ENCODE measurements at places on chromosomes 13 and 19.

GRCh38 chr13:42758515-42758914 lies 22.9 kb upstream of the FAM216B start:
- no peak for DNase-seq

GRCh38 chr13:110280231-110280813 lies 26.6 kb downstream of the COL4A1 start:
- no peak for DNase-seq

DNA sequence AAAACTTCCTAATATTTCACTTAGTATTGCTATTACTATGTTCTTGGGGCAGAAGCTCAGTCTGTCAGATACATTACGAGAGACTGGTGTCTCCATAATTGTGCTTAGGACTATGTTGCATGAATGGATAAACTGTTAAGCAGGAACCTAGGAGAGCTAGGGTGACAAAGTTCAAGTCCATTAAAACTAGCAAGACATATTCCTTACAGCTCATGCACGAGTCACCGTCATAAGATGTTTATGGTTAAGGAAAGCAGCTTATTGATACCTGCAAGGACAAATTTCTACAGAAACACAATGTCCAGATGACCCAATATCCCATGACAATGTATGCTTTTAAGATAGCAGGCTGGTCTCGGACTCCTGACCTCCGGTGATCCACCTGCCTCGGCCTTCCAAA lies 5.7 kb upstream of the ZNF813 start:
- DNase-seq: no peak

- no peak for DNase-seq
Measured at GRCh38 chr13:69410761-69411160, 696.9 kb upstream of the ATXN8OS start.

DNA sequence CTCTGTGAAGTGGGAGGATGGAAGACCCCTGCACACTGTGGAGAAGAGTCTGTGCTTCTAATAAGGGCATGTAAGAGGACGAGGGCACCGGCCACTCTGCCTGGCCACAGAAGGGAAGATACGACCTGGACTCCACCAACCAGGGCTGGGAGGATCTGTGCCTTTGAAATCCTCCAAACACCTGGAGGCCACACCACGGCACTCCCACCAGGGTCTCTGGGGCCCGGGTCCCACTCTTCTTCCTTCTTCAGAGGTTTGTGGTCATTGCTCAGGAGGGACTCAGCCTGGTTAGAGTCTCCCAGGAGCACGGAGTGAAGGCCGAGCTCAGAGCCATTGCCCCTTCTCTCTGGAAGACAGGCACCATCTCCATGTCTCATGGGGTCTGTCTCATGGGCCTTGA lies 42.0 kb downstream of the RAB20 start:
- DNase-seq: no peak

GRCh38 chr13:40790154-40790616 lies 774 bp downstream of the SLC25A15 start:
- no peak for DNase-seq

DNA sequence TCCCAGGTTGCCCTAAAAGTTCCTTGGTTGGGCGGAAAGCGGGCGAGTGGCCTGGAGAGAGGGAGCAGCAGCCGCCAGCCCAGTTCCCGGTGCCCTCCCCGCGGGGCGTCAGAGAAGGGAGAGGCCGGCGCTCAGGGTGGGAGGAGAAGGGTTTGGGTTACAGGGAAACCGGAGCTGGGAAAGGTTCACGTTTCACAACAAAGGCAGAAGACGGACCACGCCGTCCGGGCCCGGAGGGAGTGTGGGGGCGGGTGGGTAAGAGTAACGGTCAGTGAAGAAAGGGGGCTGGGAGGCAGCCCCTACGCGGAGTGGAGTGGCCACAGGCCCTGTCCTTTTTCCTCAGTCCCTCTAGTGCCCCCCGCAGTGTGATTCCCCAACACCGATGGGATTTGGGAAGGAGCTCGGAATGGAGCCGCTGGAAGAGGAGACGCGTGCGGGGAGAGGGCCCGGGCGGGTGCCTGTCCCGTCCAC lies 1.6 kb downstream of the SIX5 start:
- DNase-seq: no peak

GRCh38 chr19:33872445-33873320 lies 76.0 kb downstream of the KCTD15 start:
- no peak for DNase-seq

DNA sequence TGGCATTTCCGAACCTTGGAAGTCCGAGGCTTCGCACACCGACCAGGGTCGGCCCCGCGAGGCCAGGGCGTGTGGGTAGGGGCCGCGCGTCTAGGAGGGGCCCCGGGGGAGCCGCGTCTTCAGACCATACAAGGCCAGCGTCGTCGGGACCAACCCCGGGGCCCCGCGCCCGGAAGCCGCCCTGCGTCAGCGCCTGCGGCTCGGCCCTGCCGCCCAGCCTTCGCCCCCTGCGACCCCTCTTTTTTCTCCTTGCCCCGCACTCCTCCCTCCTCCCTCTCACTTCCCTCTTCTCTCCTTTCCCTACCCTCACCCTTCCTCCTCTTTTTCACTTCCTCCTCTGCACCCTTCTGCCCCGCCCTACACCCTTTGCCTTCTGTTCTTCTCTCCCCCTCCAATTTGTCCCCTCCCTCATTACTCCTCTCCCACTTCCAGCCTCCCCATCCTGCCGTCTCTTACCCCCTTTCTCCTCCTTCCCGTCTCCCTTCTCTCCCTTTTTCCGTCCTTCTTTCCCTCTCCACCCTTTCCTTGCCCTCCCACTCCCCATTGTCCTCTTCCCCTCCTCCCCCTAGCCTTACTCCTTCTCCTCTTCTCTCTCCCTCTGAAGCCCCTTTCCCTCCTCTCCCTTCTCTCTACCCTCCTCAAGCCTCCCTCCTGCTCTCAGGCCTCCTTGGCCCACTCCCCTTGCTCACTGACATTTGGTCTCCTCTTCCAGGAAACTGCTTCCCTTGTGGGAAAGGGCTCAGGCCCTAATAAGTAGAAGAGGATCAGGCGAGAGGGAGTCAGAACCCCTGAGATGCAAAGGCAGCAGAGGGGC lies 2.2 kb upstream of the PLEKHG2 start:
- no peak for DNase-seq

GRCh38 chr19:48069435-48069834 lies 25.6 kb upstream of the CABP5 start:
- DNase-seq: no peak

- DNase-seq: no peak
Measured at GRCh38 chr13:110306960-110307766, at the start of the genes COL4A1 and COL4A2. Gene COL4A1 (minus strand): TSS chr13:110307157. CDS start chr13:110307027, 130 bp downstream. Gene COL4A2 (plus strand): TSS chr13:110307284. CDS start chr13:110307904, 620 bp downstream.

DNA sequence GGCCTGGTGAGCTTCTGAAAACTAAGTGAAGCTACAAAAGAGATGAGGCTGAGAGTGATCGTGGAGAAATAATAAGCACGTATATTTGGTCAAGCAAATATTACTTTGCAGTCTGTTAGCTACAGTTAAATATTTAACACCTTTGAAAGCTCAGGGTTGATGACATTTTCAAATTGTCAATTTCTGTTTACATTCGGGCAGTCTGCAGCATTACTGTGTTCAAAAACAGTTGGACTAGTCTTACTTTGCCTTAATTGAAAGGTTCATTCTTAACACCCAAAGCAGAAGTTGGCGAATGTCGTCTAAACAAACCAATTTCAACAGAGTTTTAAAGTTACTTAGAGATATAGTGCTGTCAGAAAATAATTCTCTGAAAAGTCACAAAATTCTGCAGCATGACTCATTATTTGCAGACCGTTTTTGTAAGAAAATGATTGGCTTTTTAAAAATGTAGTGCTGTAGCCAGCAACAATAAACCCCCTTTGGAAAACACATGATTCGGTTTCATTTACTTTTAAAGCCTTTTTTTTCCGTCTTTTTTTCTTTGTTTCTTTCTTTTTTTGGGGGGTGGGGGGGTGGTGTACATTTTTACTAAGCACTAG lies 549.0 kb downstream of the GPC6 start:
- DNase-seq: no peak

DNA sequence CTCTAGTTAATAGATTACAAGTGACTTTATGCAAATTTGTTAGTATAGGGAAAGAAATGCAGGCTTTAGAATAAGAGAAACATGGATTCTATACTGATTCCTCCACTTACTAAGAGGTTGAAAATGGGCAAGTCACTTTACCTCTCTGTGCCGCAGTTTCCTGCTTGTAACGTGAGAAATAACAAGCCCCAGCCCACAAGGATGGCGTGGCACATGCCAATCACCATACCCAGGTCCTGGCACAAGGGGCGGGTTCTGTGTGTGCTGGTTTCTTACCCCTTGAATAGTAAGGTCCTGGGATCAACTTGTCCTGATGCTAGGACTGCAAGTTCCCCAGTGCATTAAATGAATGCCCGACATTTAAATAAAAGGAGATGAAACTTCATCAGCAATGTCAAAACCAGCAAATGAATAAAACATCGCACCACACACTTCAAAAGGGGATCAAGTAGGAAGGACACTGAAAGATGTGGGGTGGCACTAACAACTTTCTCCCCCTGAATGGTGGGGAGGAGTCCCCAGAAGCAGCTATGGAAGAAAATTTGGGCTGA lies 7.9 kb upstream of the SIGLEC9 start:
- DNase-seq: no peak

DNA sequence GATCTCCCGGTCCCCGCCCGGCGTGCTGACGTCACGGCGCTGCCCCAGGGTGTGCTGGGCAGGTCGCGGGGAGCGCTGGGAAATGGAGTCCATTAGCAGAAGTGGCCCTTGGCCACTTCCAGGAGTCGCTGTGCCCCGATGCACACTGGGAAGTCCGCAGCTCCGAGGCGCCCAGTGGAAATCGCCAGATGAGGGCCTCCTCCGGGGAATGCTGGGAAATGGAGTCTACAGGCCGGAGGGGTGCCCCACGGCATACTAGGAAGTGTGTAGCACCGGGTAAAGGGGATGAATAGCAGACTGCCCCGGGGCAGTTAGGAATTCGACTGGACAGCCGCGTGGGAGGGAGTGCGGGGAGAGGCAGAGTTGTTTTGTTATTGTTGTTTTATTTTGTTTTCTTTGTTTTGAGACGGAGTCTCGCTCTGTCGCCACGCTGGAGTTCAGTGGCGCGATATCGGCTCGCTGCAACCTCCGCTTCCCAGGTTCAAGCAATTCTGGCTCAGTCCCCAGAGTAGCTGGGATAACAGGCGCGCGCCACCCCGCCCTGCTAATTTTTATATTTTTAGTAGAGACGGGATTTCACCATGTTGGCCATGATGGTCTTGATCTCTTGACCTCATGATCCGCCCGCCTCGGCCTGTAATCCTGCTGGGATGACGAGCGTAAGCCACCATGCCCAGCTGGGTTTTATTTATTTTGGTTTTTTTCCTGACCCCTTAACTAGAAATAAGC lies 390 bp upstream of the PPP1R12C start:
- DNase-seq: peak; percentile 96

GRCh38 chr19:6429419-6430221 lies 3.9 kb downstream of the SLC25A41 start:
- no peak for DNase-seq

GRCh38 chr19:45349430-45349941 lies 8.9 kb downstream of the KLC3 start:
- DNase-seq: no peak

- DNase-seq: no peak
Measured at GRCh38 chr13:80436571-80437169, 95.7 kb upstream of the SPRY2 start.
